Stimulated activated CD8-positive, alpha-beta memory T cell treated with anti-CD3 and anti-CD28 coated beads, Interleukin-4, amount 100 ng/mL, for 1 hour (primary cell): ENCODE measurements at places on chromosomes 5 and 9.

- DNase-seq: no peak
Measured at GRCh38 chr9:12054235-12054634, 639.0 kb upstream of the TYRP1 start.

DNA sequence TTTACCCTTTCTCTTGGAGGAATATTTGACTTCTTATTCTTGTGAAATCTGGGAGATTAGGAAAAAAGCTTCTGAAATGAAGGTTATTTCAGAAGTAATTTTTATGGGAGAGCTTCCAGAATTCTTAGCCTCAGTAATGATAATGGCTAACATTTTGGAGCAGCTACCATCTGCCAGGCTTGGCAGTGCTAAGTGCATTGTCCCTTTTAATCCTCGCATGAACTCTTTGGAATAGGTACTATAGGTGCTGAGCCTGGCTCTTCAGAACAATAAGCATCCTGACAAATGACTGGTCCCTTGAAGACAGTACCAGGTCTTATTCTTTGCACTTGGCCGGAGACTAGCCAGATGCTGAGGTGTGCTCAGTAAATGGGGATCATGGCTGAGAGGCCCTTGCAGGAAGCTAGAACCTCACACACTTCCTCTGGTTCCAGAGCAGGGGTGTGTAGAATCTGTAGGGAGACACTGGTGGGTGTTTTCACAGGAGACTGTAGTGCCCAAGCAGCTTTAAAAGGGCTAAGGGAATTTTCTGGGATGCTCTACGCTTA, 90.7 kb downstream of the RCL1 start:
- DNase-seq: no peak

- no peak for DNase-seq
Measured at GRCh38 chr9:121222524-121223171, 21.0 kb upstream of the RAB14 start.

DNA sequence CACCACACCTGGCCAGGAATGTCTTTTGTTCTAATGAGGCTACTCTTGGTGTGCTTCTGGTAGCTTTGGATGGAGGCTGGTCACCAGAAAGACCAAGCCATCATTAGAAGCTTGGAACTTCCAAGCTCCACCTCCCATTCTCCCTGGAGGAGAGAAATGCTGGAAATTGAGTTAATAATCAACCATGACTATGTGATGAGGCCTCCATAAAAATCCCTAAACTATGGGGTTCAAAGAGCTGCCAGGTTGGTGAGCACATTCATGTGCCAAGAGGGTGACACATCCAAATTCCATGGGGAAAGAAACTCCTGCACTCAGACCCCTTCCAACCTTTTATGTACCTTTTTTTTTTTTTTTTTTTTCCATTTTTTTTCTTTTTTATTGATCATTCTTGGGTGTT, 105.5 kb upstream of the SPATA31C2 start:
- no peak for DNase-seq

- DNase-seq: no peak
Measured at GRCh38 chr5:72459089-72459661, 48.0 kb downstream of the ZNF366 start.

- DNase-seq: no peak
Measured at GRCh38 chr9:38126730-38127129, 57.7 kb upstream of the SHB start.

DNA sequence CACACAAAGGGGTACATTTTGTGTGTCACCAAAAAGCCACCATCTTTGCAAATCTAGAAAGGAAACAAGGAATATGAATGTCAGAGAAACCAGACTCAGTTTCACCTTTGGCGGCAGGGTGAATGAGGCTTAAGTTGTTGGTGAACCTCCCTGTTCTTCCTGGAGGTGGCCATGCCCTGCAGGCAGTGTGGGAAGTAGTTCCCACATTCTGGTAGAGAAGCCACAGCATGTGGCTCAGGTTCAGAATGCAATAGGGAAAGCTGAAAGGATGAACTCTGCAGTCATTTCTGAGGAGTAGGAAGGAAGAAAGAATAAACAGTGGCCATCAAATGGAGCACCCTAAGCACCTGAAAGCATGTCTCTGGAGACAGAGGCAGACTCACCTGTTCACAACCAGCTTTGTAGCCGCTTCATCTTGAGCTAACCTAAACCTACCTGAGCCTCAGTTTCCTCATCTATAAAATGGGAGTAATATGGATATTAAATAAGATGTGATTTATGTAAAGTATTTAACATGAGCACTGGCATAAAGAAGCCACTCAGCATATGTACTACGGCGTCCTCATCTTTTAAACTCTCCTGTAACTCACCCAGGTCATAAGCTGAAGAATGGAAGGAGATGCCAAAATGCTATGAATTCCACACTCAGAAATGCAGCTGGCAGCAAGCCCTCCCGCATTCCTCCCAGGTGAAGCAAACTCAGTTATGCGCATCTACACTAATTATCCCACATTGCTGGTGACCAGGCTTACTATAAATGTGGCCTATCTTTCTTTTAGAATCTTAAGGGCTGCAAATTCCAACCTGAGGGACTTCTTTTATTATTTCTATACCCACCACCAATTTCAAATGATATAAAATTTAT, 86.0 kb downstream of the ZNF608 start:
- no peak for DNase-seq
